Activated effector memory CD4-positive, alpha-beta T cell treated with anti-CD3 and anti-CD28 coated beads, Interleukin-2, amount 50 U/mL, for 16 hours (primary cell): ENCODE measurements at places on chromosomes 11 and 22.

- DNase-seq: no peak
Measured at GRCh38 chr22:29459773-29460172, 20.2 kb upstream of the NEFH start.

GRCh38 chr11:75240311-75241035, at the start of gene TPBGL:
TSS of gene TPBGL (plus strand) at chr11:75240774. CDS start at chr11:75241050, 276 bp downstream.
- peak; percentile 71 for DNase-seq

DNA sequence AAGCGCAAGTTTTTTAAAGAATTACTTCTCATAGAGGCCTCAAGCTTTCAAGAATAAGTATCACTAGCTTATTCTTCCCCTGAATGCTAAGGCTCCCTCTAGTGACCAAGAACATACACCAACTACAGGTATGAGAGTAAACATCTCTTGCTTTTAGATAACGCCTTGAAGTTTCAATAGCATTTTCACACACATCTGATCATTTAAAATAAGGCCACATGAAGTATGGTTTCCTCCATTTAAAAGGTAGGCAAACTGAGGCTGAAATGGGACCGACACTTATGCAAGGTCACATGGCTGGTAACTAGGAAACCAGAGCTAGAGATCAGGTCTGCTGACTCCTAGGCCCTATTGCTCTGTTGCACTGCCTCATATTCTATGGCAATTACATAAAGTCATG, 66.5 kb downstream of the CCDC34 start:
- no peak for DNase-seq

DNA sequence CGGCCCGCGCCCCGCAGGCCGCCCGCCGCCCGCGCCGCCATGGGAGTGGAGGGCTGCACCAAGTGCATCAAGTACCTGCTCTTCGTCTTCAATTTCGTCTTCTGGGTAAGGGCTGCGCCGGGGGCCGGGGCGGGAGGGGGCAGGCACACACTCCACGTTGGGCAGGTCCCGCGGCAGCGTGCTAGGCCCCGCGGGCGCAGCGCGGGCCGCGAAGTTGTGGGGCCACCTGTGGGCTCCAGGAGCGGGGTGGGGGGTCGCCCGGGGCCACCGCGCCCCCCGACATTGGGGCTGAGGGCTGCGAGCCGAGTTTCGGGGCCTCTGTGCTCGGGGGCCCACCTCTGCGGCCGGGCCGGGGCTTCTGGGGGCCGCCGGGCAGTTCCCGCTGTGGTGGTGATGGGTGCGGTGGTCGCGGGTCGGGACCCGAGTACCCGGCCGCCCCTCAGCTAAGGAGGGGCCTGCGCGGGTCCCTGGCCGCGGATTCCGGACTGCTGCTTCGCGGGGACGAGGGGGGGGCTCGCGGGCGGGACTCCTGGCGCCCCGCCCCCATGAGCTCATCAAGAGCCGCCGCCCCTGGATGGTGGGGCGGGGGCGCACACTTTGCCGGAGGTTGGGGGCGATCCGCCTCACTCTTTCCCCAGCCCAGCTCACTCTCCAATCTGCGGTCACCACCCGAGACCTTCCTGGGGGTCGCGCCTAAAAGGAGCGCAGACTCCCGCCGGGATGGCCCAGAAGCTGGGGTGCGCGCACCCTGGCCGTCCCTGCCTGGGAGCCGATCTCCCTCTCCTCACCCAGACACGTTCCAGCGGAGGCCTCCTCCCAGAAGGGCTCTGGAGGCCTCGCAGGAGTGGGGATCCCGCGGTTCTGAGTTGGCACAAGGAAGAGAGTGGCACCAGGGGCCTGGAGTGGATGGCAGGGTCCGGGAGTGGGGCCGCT, 667 bp downstream of the CD81 start:
- peak; percentile 85 for DNase-seq

DNA sequence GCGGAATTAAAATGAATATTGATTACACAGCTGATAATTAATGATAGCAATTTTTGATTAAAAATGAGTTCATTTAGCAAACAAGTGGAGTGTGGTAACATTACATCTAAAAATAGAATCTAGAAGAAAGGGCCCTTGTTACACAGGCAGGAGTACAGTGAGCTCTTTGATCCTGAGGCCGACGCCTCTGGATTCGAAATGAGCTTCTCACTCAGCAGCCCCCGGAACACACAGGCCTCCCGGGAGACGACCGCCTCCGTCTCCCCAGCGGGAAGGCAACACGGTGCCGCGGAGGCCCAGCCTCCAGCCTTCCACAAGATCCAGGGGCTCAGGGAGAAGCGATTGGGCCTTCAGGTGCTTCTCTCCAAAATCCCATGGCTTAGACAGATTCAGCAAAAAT, 379.1 kb downstream of the BRD1 start:
- DNase-seq: peak; percentile 19

DNA sequence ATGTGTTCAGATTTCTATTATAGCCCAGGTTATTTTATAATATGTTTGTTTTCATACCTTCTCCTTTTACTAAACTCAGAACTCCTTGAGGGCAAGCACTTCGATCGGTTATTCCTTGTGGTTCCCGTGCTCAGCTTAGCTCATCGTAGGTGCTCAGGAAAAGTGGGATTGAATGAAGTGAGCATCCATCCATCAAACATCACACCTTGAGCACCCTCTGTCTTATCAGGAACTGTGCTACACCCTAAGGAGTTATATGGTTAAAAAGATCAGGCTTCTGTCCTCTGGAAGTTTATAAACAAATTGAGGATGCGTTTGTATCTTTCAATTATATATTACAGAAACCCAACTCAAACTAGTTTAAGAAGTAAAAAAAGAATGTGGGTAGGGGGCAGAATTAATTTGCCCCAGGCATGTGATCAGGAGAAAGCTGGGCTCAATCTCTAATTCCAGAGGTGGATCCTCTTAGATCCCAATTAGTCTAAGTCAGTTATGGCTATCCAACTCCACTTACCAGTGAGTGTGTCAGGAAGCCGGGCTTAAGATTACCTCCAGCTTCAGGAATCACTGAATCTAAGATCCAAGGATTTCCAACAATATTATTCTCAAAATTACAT, 59.9 kb upstream of the RRAS2 start:
- DNase-seq: no peak

DNA sequence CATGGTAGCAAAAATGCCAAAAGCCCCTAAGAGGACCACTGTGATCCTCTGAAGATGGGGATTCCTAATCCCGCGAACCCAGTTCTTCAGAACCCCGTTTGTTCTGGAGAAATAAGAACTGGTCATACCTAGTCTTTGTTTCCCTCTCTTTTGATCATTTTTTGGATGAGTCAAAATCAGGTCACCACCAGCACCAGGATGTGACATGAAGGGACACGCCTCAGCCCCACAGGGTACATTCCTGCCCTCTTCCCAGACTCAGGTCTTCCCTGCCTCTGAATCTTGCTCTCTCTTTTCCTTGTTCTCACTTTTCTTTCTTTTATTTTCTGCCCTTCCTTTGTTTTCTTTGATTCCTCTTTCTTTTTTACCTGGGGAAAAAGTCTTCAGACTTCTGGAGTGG, 14.6 kb upstream of the ANO1 start:
- DNase-seq: no peak

GRCh38 chr11:61973476-61974162, 6.2 kb upstream of the FTH1 start:
- DNase-seq: no peak

DNA sequence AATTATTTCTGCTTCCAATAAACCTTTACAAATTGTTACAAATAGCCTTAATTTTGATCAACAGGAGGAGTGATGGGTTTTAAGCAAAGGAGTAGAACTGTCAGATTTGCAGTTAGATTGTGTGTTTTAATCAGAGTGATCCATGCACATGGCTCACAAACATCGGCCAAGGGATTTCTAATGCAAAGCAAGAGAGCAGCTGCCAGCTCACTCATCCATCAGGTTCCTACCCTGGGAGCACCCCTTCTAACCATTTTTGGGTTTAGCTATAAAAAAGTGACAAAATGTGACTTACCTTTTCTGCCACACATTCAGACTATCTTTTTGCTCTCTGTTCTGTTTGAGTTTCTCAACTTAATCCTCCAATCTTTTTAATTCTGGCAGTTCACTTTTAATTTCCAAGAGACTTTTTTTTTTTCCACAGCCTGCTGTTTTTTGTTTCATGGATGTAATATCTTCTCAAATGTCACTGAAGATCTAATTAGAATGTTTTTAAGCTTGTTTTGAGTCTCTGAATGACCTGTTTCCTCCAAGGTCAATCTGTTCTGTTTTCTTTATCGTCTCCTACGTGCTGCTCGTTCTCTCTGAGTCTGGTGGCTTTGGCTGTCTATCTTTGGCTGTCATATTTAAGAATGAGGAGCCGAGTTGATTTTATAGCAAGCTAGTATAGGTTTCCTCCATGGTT, 6.0 kb downstream of the IZUMO1R start:
- no peak for DNase-seq

DNA sequence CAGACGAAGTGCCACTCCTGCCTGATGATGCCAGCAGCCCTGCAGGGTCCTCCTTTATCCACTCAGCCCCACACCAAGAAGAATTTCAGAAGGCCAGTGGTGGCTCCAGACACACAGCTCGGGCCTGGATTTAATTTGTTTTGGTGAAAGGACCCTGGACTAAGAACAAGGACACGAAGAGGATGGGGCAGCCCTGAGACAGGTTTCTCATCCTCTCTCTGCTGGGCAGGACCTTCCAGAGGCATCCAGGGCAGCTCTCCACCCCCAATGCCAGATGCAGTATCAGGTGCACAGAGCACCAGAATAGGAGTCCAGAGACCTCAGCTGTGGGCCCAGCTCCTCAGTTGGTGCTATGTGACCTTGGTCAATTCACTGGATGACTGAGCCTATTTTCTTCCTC, 72.0 kb downstream of the TRIM29 start:
- no peak for DNase-seq

GRCh38 chr11:68471360-68472340, 11.1 kb downstream of the PPP6R3 start:
- DNase-seq: peak; percentile 79

DNA sequence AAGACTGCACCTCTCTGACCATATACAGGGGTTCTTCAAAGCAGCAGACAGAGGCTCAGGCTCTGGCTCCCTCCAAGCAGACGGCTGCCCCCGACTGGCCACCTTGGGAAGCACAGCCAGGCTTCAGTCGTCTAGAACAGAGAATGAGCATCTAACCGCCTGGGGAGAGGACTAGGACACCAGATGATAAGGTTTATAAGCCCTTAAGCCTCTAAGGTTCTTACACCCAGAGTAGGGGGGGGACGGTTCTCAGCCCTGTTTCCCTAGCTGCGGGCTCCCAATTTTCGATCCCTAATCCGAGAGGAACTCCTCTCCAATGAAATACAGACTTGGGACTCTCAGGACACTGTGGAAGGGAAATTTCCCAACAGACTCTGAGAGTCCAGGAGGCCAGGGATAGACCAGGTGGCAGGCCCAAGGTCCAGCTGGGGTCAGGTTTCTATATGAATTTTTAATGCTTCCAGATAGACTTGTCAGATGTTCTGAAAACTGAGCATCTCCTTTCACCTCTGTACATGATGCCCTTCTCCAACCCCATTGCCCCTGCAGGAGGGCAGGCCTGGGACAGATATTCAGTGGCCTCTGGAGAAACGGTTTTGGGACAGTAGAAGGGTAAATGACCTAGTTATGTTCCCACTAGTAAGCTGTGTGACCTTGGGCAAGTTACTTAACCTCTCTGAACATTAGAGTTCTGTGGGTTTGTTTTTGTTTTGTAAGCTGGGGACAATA, 20.2 kb downstream of the RTN4RL2 start:
- DNase-seq: peak; percentile 88

DNA sequence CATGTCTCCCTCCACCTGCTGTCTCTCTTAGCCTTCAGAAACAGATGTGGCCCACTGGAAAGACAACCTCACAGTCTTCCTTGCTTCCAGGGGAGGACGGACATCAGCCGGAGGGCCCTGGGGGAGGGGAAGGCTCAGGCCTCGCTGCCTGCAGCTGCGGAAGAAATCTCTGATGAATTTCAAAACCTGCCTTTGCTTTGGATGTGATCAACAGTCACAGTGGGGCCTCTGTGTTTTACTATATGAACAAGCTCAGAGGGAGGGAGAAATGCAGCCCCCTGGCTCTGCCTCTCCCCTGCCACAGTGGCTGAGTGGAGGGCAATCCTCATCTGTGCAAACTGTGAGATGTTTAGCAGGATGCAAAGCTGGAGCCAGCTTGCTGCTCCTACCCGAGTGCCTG, 282.8 kb downstream of the NTM start:
- DNase-seq: no peak

- peak; percentile 53 for DNase-seq
Measured at GRCh38 chr11:2579315-2580060, 120.3 kb downstream of the KCNQ1OT1 start.

DNA sequence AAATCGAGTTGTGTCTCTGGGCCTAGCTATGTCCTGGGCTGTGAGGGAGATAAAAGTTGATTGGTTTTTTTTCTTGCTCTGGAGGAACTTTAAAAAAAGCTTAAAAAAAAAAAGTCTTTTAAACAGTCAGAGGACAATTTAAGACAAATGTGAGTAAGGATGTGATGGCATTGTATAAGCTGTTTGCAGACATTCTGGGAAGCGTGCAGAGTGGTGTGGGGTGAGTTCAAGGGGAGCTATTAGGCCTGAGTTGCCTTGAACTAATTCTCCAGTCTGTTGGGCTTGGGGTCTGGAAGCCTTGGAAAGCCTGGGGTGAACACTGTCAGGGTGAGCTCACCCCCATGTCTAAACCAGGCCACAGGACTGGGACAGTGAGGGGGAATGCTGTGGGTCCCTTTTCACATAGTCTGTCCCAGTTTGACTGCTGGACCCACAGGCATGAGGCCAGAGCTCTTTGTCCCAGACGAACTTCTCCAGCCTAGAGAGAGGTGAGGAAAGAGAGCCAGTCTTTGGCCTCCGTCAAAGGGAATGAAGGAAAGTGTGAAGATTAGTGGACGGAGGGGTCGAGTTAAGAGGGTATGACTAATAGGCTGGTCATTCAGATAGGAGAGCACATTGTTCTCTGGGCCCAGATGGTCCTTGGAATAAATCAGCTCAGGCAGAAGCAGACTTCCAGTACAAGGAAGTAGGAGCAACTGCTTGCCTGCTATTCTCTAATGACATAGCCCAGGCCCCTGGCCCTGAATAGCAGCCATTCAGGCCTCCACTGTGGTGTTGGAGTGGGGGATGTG, 76.4 kb upstream of the NNMT start:
- no peak for DNase-seq

DNA sequence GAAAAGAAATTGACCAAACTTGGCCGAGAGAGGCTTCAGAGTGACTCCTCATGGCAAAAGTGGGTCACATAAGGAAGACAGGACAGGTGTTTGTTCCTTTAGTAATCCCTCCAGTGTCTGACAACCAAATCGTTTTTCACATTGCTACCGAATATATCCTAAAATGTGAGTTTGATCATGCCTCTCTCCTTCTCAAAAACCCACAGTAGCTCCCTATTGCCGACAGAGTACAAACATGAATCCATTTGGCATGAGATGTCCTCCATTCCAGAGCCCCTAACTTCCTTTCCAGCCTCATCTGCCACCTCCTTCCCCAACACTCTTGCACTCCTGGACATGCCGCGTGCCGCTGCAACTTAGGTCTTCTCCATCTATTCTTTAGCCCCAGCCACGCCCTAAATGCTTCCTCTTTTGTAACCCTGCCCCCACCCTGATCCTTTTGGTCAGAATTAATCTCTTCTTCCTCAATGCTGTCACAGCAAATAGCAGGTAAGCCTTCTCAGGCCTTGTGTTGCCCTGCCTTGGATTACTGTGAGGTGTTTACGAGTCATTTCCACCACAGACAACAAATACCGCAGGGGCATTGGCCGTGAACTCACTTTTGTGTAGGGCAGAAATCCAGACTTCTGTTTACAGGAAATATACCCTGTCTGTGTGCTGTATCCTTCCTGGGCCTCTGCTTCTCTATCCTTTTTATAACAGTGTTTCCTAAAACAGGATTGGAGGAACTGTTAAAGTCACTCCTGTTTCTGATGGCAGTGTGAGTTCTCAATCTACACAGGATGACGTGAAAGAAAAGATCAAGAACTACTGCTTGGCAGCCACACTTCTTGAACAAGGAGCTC, 66.0 kb upstream of the FTH1 start:
- DNase-seq: no peak

GRCh38 chr11:107272561-107272960, 185.1 kb downstream of the CWF19L2 start:
- no peak for DNase-seq
